ENCODE measurements at places on chromosomes 2 and 18.

DNA sequence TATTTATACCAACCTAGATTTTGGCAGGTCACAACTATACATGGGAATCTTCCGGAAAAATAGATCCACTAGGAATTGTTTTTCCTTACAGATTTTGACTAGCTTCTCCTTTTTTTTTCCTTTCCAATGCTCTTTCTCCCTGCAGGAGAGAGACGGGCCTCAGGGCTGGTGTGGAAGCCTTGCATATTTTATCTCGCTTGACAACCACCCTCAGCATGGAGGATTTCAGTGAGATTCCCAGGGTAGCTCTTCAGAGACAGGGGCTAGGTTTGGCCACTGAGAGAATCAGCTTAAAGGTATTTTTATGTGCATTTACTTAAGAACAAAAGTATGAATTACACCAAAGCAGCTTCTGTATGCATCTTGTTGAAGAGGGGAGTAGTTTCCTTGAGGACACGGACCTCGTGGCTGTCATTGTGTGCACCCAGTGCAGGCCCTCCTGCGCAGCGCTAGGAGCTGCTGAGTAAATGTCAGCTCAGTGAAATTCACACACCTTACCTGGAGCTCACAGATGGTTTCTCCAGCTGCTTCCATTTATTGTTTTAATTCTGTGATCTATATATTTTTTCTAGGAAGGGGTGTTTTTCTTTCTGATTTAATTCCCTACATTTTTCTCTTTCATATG lies 54.4 kb downstream of the TRAPPC12 start:
- DNase-seq = no peak

DNA sequence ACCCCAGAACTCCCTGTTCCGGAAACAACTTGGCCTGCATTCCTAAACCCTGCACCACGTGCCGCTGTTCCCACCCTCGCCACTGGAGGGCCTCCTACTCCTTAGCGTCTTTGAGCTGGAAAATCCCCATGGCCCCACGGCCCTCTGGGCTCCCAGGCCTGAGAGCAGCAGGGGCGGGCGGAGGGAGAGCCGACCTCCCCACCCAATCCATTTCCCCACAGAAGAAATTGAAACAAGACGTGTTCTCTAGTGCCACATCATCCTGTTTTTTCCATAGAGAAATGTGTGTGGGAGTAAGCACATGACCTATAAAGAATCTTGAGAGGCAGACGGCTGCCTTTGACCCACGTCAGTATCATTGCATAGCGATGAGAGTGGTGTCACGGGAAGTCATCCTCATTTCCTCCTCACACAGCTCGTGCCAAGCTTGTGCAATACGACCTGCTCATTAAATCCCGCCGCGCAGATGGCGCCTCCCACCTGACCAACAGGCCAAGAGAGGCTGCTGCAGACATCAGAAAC lies 79.2 kb downstream of the LAMA1 start:
- no peak for DNase-seq

DNA sequence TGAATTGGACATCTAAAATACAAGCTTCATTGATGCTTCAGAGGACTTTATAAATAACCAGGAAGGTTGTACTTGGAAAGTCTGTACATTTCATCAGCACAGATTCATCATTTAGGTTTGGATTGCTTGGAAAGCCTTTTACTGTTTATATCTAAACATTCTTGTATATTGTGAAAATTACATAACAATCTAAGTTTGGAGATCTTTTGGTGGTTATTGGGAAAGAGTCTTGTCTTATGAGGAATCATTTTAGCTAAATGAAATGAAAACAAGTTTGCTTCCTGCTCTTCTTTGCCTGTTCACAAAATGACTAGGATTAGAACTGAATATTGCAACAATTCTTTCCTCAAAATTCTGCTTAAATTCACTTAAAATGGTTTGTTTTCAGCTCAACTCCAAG lies 79.3 kb downstream of the ABI2 start:
- DNase-seq = no peak

DNA sequence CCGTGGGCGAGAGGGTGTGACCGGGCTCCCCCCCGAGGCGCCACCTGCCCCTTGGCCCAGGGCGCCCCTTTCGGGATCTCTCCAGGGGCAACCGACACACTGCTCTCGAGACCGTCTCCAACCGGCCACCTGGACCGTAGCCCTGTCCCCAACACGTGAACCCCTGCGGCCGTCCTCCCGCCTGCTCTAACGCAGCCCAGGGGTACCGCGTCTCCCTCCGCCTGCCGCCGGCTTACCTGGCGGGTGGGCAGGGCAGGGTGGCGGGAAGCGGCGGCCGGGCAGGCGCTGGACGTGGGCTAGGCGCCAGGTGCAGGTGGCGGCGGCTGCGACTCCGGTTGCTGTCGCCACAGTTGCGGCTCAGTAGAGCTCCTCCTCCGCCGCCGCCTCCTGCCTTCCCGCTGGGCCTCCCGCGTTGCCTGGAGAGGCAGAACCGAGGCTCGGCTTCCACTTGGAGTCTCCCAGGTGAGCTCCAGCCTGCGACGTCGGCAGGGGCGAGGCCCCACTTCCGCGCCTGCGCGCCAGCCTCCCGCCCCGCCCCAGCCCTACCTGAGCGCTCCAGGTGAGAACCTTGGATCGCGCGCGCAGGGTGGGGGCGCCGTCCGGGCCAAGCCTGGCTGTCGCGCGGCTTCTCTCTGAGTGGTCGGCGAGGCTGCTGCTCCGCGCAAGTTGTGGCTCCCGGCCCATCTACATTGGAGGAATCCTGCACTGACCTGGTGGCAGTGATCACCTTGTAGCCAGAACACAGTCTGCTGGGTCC lies at the start of gene GALNT3:
Gene GALNT3, minus strand, starts transcription at position 469 of the 757 bp plus-strand sequence. CDS start 23,547 bp downstream, outside the sequence.
- DNase-seq = peak; percentile 35

DNA sequence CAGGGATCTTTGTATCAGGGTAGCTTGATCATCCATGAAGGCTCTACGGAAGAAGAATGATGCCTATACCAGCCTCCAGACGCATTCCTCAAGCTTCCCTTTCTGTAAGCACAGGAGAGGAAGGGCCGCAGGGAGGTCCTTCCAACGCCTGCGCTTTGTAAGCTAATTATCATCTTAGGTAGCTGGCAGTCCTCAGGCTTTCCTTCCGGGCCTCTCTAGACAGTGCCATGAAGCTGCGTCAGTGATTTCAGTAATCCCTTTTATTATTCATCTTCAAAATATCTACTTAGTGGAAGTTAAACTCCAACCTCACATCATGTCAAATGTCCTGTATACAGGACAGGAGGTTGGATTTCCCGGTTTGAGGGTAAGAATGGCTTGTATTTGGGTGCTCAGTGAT lies 92.3 kb downstream of the ETAA1 start:
- no peak for DNase-seq

- DNase-seq = no peak
Measured at GRCh38 chr2:209687323-209687969, 84.2 kb upstream of the UNC80 start.

GRCh38 chr18:2985628-2986027 lies 27.3 kb downstream of the LPIN2 start:
- DNase-seq = no peak

DNA sequence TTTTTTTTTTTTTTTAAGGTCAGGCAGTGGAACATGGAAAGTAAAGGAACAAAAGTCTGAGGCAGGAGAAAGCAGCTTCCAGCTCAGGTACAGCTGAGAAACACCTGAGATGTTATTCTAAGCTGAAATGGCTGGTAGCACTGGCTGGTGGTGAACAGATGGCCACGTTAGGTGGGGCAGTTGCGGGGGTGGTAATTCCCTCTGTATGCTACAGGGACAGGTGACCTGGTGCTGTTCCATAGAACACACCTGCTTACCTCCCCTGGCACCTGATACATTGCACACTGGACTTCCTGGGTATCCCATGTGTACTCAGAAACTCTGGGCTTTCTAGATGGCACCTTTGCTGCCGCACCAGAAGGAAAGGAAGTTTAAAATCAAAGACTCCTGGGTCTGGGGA lies 333.3 kb downstream of the SLC8A1 start:
- no peak for DNase-seq

GRCh38 chr18:36867056-36867455 lies 38.1 kb downstream of the KIAA1328 start:
- no peak for DNase-seq

- no peak for DNase-seq
Measured at GRCh38 chr2:36476411-36476810, 120.8 kb downstream of the CRIM1 start.

DNA sequence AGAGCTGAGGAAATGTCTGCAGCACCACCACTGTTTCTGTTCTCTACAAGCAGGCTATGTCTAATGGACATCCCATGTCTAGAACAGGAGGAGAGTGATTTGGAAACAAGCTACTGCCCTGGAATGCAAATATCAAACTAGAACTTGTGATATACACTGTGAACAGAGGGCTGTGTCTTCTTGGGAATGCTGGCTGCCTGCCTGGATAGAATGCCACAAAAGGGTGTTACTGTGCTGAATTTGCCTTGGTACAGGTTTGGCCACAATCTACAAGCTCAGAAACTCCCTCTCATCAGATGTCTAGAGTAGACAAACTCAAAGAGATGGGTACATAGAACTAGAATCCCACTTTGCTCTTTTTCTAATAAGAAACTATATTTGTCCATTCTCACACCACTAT lies 170.5 kb downstream of the NYAP2 start:
- DNase-seq = no peak

- no peak for DNase-seq
Measured at GRCh38 chr18:29181151-29181901, 1004.4 kb upstream of the CDH2 start.

DNA sequence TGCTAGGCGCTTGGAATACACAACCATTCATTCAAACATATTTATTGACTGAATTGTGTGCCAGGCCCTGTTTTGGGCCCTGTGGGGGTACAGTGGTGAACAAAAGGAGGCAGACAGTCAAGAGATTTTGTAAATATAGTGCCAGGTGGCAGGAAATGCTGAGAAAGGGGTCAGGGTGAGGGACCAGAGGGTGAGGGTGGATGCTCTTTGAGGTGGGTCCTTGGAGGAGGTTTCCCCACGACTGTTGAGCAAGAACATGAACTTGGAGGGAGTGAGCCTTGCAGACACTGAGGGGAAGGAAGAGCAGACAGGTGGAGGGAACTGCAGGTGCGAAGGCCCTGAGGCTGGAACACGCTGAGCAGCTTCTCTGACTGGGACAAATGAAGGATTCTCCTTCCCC lies 40.7 kb downstream of the ODC1 start:
- no peak for DNase-seq

DNA sequence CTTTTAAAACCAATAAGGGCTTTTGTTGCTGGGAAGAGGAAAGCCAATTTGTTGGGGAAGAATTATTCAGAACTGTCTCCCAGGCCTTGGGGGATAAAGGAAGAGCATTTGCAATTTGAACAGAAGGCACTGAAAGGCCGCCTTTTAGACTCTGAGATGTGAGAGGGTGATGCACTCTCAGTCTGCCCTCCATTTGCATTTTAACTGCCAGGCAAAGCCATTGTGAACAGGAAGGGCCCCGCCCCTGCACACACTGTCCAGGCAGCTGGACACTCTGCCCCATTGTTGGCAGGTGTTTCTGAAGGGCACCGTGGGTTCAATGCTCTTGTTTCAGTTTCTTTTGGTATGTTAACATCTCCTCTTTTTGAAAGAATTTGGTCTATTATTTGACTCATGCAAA lies 169.5 kb upstream of the COPS8 start:
- no peak for DNase-seq

- DNase-seq = no peak
Measured at GRCh38 chr2:216559625-216560156, 61.0 kb downstream of the RPL37A start.

GRCh38 chr18:26406854-26407517 lies 141.4 kb downstream of the KCTD1 start:
- no peak for DNase-seq

DNA sequence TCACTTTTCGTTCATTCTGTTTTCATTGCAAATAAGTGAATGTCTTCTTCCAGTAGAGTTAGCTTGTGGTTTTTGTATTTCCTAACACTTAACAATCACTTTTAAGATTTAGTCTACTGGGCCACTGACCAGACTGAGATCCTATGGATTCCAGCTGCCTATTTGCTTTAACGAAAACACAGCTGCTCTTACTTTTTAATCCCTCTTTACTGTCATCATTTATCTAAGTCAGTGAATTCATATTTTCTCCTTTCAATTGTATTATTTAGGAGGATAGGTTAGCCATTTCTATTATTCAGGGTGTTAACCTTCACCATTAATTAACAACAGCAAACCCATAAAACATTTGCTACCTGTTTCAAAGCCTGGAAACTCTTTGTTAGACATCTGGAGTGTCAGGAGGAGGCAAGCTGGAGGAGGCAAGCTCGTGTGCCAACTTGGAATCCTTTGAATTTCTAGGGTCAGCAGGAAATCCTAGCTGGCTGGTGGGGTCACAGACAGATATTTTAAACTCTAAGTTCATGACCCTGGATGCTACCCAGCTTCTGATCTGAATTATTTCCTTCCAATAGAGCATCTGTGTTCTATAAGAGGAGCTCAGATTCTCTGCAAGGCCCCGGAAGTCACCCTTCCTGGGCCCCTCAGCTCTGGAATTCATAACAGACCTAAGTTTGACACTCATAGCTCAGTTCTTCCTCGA lies 385.3 kb downstream of the RBM43 start:
- DNase-seq = no peak

GRCh38 chr18:59802031-59802430 lies 97.8 kb upstream of the PMAIP1 start:
- no peak for DNase-seq

DNA sequence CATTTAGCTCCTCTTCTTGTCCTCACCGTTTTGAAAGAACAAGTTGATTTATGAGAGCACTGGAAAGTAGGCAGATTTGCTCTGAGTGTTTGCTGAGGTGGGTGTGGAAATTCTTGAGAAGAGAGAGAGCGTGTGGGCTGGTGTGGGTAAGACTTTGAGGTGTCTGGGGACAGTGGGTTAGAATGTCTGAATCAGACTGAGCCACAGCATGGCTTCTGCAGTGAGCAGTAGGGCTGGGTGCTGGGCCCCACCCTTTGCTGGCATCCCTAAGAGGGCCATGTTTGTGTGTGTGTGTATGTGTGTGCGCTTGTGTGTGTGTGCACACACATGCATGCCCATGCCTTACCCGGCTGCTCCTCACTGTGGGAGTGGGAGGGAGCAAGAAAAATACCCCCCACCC lies 63.7 kb downstream of the COPS8 start:
- DNase-seq = no peak

DNA sequence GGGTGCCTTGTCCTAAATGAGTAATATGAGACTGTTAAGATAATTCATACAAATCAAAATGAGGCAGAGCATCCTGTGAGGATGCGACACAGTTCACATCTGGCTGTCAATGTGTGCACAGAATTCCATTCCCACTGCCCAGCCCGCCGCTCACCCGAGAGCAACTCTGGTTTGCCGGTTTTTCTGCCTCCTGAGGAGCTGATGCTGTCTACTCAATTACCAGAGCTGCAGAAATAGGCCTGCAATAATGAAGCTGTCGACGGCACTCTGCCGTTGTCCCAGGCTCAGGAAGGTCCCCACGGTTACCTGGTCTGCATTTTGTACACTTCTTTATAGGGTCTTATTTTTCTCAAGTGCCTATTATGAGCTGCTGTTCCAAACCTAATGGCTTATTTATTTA lies 55.7 kb upstream of the LYPD1 start:
- DNase-seq = no peak

GRCh38 chr2:24313744-24314632 lies 46.3 kb downstream of the ITSN2 start:
- no peak for DNase-seq

GRCh38 chr2:187358531-187358930 lies 89.5 kb downstream of the CALCRL start:
- DNase-seq = no peak

Data from activated gamma-delta T cell treated with Interleukin-2 at 50 U/mL for 16 hours (primary cell).